Caki2 (cell line): ENCODE measurements at places on chromosomes 4 and X. TPM values are rescaled to one million over a fixed set of nuclear protein-coding genes. Genes with fewer than 3 reads are reported as not detected.

Gene ATP1B4
- total RNA-seq = not detected in 2 replicates

GRCh38 chr4:54819034-54819433 is 161.3 kb downstream of the KIT start:
- DNase-seq = no peak

GRCh38 chr4:169293343-169294176 is 22.8 kb upstream of the SH3RF1 start:
- no peak for DNase-seq

Gene OPRPN
- total RNA-seq = not detected in 2 replicates

GRCh38 chr4:24979554-24979953 is 51.2 kb downstream of the LGI2 start:
- no peak for DNase-seq

Gene TRIML1
- not detected in 2 replicates for total RNA-seq

DNA sequence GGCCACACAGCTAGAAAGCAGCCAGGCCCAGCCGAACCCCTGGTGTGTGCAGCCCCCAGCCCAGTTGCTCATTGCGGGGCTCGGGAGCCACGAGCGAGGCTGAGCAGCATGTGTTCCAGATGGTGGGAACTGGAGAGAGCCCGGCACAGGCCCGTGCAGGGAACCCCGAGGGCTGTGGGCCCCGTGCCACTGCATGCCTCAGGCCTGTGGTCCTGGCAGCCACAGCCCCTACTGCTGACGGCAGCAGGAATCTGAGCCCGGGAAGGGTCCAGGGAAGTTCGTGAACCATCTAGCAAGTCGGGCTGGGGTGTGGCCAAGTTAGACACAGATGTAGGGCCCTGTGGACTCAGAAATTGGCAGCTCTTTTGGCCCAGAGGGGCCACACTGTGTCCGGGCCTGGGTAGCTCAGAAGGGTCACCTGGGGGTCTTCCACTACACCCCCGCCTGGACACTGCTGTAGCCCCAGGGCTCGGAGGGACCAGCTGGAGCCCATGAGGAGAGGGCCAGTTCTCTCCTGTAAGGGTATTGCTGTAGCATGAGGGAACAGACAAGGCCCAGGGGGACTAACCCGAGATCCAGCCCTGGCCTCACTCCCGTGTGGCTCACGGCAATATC is 12.1 kb downstream of the HTRA3 start:
- no peak for DNase-seq

Gene TRPC5OS
- not detected in 2 replicates for total RNA-seq

GRCh38 chrX:12526306-12526705 is 264.9 kb upstream of the PRPS2 start:
- no peak for DNase-seq

Gene PAK3
- not detected in 2 replicates for total RNA-seq

Gene SPANXC
- total RNA-seq = not detected in 2 replicates

Gene RPS6KA6
- 0.95 and 4.0 TPM in 2 replicates for total RNA-seq

- DNase-seq = no peak
Measured at GRCh38 chr4:112411781-112412550, 104.0 kb downstream of the NEUROG2 start.

Gene LSM6
- 75.8 and 106 TPM in 2 replicates for total RNA-seq

DNA sequence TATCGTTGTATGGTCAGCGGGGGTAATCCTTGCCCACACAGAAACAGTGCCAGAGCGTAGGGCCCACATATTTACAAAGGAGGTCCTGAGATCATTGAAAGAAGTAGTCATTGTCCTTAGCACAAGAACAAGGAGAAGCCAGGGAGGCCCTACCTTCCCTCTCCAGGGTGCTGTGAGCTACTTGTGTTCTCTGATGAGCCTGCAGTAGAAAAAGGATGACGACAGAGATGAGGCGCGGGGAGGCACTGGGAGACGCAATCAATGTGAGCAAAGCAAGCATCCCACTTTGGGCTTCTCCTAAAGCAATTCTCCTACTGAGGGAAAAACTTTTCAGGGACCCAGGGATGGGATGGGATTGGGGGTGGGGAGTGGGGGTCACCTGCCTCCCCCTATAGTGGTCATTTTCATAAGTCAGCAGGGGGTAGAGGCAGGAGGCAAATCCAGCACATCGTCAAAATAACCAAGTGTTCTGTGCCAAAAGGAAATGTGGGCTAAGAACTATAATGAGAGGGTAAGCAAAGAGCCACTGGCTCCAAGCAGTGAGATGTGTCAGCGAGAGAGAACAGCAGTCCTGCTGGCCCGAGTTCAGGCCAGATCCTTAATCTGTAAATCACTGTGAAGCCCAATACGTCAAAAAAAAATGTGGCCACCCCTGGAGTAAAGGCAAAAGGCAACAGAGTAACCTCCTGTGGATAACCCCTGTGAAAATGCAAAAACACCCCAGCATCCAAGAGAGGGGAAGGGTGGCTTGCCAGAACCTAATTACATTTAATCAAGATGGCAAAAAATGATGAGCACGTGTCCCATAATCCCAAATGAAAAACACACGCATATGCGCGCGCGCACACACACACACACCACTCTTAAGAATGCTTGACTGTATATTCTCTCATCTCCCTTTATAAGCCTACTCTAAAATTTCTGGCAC is 136.6 kb upstream of the HHIP start:
- DNase-seq = no peak

Gene FGF16
- total RNA-seq = not detected in 2 replicates

DNA sequence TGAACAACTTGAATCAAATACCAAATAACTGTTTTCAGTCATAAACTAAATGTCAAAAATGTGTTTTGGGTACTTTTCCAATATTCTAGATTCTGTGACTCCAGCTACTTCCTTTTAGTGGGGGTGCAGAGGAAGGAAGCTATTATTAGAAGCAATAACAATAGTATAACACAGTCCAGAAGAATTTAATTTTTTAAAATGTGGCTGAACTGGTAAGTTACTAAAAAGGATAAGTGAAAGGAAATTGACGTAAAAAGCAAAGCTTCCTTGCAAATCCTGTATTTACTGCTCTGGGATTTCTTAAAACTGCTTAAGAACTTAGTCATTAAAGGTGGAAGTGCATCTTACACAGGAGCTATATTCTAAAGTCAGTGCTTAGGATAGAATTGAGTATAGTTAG is 53.2 kb downstream of the MOSPD2 start:
- DNase-seq = no peak

DNA sequence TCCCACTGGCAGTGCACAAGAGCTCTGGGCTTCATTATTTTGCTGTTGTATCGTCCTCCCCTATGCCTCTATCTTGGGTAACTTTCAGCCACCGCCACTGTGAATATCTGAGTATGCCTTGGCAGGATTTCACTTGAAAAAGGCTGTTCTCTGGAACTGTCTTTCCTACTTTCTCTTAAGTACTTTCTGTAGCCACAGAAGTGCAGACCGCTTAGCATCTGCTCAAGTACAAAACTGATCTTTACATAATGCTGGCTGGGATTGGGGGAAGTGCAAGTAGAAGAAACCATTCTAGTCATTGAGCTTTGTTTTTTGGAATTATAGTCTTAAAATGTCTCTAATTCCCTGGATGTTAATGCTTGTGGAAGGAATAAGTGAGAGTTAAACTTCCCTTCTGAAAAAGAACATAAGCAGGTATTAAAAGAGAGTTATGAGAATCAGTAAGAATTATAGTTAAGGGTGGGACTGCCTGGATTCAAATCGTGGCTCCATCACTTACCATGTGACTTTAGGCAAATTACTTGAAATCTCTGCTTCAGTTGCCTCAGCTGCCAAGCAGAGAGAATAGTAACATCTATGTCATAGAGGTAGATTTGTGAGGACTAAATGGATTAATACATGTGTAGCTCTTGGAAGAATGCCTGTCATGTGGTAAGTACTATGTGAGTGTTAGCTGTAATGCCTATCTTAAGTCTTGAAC is 77.5 kb downstream of the MID1IP1 start:
- DNase-seq = no peak

DNA sequence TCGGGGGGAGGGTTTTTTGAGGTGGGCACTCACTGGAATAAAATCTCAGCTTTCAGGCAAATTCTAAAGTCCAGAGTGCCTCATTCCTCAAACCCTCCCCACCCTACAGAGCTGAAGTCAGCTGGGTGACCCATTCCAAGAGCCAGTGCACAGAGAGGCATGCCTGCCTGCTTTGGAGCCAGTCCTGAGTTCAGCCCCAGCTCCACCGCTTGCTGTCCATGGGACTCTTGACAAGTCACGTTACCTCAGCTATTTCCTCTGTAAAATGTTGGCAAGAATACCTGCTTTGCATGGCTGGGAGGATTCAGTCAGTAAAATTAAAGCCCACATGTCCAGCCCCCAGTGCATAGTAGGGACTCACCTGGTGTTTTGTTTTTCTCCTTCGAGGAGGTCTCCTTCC is 125.9 kb upstream of the PJA1 start:
- no peak for DNase-seq

DNA sequence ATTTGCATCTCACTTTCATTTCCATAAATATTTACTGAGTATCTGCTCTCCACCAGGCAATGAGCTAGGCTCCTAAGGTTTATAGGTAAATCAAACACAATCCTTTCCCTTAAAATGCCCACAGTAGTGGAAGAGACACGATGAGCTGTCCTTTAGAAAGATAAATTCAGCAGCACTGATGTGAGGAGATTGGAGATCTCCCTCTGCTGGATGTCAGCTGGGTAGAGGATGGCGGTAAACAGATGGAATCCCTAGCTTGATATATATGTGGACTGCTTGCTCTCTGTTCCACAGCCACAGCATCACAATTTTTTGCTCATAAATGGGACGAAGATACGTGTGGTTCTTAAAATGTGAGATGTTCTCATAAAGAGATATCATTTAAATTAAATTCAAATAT is 216.4 kb upstream of the RASGEF1B start:
- no peak for DNase-seq

DNA sequence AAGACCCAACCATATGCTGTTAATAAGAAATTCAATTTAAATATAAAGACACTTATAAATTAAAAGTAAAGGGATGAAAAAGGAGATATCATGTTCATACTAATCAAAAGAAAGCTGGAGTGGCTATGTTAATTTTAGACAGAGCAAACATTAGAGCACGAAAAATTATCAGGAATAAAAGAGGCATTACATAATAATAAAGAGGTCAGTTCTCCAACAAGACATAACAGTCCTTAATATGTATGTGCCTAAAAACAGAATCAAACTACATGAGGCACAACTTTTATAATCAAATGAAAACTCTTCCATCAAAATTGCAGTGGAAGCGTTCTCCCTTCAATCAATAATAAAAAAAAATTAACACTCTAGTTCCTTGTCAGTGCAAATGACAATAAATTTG is 62.6 kb downstream of the ARHGEF6 start:
- no peak for DNase-seq

Gene RASL11B
- not detected in 2 replicates for total RNA-seq

Gene PASD1
- total RNA-seq = not detected in 2 replicates

DNA sequence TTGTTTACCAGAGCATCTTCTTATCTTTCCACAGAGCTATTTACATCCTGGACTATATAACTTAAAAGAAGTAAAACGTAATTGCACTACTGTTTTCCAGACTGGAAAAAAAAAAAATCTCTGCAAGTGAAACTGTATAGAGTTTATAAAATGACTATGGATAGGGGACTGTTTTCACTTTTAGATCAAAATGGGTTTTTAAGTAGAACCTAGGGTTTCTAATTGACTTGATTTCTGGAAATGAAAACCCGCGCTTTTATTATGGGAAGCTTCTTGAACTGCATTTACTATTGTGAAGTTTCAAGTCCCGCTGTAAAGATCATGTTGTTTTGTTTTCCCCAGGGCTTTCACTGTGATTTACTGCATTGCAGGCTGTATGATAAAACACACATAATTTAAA is 162.7 kb downstream of the STIM2 start:
- DNase-seq = no peak

DNA sequence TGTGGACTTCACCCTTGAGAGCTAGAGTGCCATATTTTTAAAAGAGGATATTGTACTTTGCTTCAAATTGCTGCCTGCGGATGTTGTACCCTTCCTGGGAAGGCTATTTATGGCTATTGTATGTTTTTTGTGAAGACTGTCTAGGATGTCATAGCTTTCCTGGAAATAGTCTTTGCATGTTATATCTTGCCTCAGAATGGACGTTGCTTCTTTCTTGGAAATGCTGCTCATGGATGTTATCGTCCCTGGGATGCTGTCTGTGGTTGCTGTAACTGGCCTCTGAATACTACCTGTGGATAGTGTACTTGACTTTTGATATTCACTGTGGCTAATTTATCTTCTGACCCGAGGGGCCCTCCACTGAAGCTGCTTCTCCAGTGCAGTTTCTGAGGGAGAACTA is 146.8 kb downstream of the ENOX2 start:
- no peak for DNase-seq

DNA sequence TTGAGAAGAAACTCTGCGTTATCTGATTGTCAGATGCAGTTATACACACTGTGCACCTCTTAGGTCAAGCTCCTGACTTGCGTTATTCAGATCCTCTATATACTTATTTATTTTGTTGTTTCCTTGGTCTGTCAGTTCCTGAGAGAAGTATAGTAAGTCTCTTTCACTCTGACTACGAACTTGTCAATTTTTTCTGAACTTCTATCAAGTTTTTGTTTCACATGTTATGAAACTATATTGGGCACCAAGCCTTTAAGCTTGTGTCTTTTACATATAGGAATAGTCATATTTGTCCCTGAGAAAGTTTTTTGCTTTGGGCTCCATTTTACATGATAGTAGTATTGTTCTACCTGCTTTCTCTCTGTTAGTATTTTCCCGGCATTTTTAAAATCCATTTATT is 31.7 kb downstream of the ZNF275 start:
- no peak for DNase-seq

DNA sequence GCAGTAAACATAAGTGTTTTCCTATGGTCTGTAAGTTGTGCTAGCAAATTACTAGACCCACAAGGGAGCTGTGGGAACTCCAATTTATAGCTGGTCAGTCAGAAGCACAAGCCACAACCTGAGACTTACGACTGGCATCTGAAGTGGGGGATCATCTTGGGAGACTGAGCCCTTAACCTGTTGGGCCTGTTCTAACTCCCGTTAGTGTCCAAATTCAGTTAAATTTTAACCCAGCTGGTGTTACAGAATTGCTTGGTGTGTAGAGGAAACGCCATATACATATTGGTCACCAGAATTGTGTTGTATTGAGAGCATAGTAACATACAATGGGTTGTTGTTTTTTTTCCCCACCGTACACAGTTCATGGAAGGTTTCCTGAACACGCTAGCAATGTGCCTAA is 25.1 kb upstream of the NFXL1 start:
- DNase-seq = no peak
